ENCODE measurements at places on chromosomes 2 and 18.

DNA sequence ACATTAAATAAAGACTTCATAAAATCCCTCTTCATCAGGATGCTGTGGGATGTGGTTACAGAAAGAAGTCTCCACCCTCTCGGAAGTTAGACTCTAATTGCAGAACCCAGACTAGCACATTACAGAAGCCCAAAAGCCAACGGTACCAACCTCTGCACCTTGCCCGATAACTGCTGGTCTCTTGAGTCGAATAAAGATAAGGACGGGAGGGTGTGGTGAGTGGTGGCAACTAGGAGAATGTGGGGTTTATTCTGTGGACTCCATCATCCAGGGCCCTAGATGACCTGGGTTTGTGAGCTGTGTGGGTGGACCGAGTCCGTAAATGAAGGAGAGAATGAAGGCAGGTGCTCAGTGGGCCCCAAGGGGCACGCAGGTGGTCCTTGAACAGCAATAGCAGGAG, 462.8 kb upstream of the ID2 start:
- no peak for DNase-seq

- DNase-seq = no peak
Observed at GRCh38 chr2:85705680-85706039, 11.5 kb downstream of the GNLY start.

GRCh38 chr18:8121942-8122480, 487.2 kb upstream of the RAB12 start:
- no peak for DNase-seq

GRCh38 chr18:44849361-44849760, 168.7 kb downstream of the SETBP1 start:
- no peak for DNase-seq

DNA sequence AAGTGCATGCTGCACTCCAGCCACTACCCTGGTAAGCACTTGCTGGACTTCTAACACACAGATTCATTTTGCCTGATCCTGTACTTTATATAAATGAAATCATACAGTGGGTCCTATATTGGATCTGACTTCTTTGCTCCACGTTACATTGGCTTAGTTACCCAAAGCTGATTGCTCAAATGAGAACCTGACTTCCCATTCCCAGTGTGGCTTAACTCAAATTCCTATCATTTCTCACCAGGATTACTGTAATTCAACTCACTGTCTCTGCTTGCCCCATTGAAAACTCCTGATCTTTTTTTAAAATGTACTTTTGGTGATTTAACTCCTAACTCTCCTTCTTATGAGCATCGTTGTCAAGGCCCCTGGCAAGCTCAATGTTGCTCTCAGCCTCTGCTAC, 1.4 kb downstream of the RSAD2 start:
- DNase-seq = no peak

GRCh38 chr2:24047703-24048033, 477 bp upstream of the WDCP start:
- DNase-seq = no peak

DNA sequence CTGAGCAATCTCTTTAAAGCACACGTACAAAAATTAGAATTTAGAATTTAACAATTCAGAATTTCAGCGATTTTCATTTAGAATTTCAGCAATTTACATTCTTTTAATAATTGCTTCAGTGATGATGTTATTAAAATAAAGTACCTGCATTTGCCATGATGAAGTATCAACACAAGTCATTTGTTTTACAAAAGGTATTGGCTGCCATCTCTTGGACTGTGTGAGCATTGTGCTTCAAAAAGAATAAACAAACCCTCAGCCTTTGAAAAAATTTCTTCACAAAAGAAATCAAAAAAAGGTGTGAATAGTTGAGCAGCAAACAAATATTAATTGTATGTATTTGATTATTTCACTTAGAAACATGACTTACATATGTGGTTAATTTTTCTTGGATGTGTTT, 27.1 kb upstream of the ZC3H15 start:
- DNase-seq = no peak

GRCh38 chr2:15364561-15364960, 196.6 kb downstream of the NBAS start:
- DNase-seq = no peak

GRCh38 chr2:48948400-48949125, 193.0 kb upstream of the LHCGR start:
- DNase-seq = no peak

GRCh38 chr2:152505495-152505906, 170.5 kb downstream of the FMNL2 start:
- DNase-seq = no peak

- DNase-seq = no peak
Observed at GRCh38 chr18:79778291-79778791, 19.4 kb upstream of the KCNG2 start.

DNA sequence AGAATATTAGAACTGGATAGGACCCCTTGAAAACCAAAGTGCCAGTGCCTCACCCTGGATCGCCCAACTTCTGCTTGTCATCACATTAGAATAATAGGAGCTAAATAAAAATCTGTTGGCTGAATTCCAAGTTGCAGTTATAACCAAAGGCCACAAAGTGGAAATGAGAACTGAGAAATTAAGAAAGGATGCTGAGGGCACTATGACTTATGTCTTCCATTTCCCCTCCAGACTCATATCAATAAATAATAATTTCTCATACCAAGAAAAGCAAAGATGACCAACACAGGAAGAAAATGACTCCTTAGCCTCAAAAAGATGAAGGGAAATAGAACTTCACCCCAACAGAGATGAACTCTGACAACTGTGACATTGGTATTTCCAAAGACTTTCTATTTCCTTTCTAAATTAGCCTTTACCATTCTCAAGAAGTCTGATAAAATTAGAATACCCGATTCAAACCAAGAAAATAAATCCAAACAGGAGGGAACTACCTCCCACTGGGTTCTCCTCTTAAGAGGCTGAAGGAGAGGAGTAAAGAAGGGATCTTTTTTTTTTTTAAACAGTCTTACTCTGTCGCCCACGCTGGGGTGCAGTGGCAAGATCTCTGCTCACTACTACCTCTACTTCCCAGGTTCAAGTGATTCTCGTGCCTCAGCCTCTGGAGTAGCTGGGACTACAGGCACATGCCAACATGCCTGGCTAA, 46.5 kb upstream of the EPG5 start:
- no peak for DNase-seq

DNA sequence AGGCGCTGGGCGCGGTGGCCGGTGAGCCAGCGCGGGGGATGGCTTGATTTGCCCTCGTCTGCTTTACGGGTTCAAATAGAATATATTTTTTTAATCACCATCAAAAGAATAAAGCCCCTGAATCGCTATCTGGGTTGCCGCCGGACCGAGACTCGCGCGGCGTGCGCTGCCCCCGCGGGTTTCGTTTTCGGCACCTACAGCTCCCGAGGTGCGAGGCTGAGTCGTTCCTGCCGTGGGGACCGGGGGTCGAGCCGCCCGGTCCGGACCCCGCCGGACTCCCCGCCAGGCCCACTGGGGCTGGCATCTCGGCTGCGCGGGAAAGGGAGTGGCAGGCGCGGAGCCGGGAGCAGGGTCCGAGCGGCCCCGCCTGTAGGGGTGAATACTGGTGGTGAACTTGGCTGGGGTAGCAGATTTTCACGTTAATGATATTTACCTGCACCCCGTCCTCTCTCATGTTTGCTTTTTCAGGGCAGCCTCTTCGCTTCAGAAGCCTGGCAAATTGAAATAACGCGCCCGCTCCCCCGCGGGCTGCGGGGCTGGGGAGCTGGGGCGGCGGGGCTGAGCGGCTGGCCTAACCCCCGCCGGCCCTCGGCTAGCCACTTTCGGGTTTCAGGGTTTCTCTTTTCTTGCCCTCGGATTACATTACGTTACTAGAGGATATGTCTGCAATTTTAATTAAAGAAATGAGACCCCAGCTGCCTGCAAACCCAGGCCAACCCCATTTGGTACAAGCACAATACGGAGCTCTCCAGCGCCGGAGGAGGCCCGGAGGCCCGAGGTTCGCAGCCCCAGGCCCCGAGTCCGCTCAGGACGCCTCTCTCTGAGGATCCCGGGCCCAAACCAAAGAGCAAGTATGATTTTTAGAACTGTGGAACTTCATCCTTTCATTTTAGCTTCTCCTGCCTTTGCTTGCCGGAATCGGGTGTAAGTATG, 1.7 kb upstream of the CELF4 start:
- no peak for DNase-seq

DNA sequence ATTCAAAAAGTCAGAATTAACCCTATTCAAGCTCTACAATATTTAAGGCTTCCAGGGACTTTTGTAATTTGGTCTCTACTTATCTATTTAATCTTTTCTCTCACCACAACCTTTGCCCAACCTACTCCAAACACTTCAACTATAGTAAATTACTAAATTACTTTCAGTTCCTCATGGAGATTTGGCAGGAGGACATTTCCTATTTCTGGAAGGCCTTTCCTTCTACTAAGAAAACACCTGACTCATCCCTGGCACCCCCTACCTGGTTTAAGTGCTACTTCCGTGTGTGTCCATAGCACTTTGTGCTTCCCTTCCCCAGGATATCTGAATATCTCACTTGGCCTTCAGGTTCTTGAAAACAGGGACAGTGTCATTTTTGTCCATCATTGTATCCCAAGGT, 96.3 kb downstream of the UPP2 start:
- DNase-seq = no peak

GRCh38 chr2:25829377-25829704, 48.9 kb downstream of the ASXL2 start:
- DNase-seq = no peak

DNA sequence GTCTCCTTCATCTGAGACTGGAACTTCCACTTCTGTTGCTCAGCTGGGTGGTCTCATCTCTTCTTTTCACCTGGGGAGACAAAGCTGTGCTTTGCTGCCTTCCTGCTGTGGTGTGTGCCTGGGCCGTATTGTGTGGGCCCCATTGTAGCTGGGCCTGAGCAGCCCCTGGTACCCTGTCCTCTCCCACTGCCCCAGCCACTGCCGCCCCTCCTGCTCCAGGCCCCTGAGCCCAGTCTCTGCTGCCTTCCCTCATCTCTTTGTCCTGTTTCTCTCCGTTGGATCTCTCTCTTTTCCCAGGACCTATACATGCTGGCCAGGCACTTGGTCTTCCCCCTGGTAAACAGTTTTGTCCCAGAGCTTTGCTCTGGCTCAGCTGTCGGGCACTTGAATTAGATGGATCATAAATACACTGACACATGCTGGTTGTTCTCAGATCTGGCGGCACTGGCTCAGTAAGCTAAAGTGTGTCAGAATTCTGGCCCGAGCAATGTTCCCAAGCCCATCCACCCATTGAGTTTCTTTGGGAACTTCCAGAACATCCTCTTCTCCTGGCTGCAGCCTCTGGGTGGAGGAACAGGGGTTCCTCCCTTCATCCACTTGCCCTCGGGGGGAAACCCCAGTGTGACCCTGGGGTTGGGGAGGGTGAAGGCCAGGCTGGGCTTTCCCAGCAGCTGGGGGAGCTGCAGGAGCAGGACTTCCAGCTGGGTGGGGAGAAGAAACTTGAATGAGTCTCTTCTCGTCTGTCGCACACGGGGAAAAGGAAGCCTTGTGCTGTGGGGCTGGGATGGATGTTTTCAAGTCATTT, 99.0 kb downstream of the DGKD start:
- no peak for DNase-seq

DNA sequence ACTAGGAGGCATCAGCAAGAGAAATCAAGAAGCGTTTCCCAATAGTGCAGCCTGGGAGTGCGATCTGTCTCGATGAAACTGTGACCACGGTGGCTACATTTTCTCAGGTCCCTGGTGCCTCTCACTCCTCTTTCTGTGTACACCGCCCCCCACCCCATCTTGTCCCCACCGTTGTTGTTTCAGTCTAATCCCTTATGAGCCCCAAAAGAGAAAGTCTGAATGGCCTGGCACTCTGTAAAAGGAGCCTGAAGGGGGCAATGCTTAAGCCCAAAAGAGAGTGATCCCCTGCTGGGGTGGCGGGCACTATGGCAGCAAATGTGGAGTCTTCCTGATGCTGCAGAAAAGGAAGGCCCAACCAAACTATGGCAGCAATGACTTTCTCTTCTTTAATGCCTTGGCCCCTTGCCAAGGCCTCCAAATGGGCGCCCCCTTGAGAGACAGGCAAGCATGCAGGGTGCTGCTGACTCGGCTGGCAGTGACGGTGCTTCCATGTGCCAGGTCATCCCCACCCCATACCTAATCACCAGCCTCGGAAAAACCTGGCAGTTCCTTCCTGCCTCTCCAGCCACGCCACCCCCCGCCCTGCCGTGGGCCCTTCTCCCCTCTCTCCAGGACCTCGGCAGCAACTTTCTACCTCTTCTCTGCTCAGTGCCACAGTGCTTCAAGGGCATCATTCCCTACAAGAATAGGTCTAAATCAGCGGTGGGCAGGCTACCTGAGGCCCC, 123.0 kb downstream of the CYP26B1 start:
- DNase-seq = no peak

- peak; percentile 32 for DNase-seq
Observed at GRCh38 chr2:38947241-38948239, 57.9 kb downstream of the ARHGEF33 start.

- no peak for DNase-seq
Observed at GRCh38 chr2:43481927-43482542, 113.8 kb downstream of the THADA start.

GRCh38 chr18:49531678-49532153, 30.1 kb upstream of the LIPG start:
- no peak for DNase-seq
